Anterior cingulate cortex (tissue), 58 donors: ENCODE measurements at places on chromosomes 12 and 14.

- DNase-seq, result no peak
These were observed 6.3 kb upstream of the RIC8B start for GRCh38 chr12:106767954-106768822.

DNA sequence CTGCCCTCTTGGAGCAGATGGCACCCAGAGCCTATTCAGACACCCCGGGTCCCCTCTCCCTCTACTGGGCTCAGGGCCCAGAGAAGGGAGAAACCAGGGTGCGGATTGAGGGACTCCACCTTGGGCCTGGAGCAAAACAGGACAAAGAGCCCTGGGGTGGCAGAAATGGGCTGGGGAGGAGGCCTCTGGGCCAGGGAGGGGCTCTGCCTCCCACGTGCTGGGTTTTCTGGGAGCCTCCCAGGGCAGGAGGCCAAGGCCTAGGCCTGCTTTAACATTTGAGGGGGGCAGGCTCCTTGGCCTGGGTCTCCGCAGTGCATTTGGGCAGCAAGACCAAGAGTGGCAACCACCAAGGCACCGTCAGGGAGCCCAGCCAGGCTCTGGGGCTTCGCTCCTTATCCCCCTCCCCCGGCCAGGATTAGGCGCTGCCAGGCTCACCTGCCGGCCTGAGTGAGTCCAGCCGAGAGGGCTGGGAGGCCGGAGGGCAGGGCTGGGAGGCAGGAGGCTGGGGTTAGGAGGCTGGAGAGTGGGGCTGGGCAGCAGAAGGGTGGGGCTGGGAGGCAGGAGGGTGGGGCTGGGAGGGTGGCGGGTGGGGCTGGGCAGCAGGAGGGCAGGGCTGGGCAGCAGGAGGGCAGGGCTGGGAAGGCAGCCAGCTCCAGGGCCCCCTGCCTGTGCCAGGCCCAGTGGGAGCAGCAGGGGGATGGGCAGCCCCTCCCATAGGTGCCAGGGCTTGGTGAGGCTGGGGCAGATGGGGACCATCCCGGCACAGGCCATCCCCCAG is 101.8 kb upstream of the EIF5 start:
- DNase-seq, result no peak

- no peak for DNase-seq
These were observed 5.1 kb downstream of the CLMN start for GRCh38 chr14:95314609-95315008.

GRCh38 chr12:112463478-112463877 is 44.7 kb downstream of the PTPN11 start:
- DNase-seq, result no peak

GRCh38 chr12:106847861-106848260 is 73.4 kb downstream of the RIC8B start:
- DNase-seq, result no peak

DNA sequence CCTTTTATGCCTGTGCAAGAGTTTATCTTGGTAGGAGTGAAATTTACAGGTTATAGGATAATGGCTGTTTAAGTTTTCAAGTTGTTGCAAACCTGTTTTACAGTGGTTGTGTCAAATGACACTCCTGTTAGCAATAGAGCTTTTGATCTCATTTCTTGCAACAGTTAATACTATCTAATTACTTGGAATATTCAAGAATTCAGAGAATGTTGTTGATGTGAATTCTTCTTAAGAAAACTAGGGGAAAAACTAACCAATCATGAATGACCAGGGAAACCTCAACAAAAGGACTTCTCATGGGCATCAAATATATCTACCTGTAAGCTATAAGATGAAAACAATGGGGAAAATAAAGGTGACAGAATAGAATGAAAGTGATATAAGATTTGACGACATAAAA is 85.0 kb downstream of the IPO8 start:
- DNase-seq, result no peak

DNA sequence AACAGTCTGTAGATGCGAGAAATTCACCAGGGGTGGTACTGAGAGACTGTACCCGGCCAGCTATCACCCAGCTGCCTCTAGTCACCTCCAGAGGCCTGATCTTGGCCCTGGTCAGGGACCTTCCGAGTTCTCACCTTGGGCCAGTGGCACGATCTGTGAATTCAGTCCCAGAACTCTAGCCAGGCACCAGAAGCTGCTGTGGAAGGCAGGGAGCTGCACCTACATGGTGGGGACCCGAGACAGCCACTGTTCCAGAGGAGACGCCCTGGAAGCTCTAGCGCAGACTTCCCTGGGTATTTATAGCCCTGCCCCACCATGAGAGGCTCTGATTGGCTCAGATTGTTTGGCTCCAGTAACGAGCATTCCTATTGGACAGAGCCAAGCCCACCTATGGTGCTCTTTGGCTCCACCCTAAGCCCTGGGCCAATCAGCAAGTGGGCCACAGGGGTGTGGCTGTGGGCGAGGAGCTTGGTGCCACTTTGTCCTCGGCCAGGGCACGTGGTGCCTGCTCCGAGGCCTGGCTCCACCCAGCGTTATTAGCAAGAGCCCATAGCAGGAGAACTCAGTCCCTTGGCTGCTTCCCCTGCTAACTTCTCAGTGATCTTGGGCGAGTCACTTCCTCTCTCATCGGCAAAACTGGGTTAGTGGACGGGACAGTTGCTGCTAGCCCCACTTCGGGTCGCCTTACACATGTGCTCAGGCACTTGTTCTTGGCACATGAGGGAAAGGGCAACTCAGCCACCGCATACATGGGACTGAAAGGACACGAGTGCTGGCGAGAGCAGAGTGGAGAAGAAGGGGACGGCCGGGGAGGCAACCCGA is 89.0 kb upstream of the BCL11B start:
- DNase-seq, result no peak

DNA sequence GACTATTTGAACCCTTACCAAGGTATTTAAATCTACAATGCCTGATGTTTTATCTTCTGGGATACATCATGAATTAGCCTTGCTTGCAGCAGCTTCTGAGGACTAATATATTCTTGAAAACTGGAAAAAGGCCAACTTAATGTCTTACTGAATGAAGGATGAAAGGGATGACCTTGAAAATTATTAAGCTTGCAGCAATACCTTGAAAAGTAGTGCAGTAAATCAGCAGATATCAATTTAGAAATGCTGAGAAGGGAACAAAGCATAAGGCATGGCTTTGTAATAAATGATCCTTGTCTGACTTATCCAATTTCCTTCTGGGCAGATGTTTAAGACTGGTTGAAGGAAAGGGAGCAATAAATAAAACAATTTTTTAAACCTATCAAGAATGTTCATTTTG is 37.3 kb upstream of the FERMT2 start:
- DNase-seq, result no peak

GRCh38 chr12:128687851-128688250 is 135.9 kb downstream of the SLC15A4 start:
- no peak for DNase-seq

DNA sequence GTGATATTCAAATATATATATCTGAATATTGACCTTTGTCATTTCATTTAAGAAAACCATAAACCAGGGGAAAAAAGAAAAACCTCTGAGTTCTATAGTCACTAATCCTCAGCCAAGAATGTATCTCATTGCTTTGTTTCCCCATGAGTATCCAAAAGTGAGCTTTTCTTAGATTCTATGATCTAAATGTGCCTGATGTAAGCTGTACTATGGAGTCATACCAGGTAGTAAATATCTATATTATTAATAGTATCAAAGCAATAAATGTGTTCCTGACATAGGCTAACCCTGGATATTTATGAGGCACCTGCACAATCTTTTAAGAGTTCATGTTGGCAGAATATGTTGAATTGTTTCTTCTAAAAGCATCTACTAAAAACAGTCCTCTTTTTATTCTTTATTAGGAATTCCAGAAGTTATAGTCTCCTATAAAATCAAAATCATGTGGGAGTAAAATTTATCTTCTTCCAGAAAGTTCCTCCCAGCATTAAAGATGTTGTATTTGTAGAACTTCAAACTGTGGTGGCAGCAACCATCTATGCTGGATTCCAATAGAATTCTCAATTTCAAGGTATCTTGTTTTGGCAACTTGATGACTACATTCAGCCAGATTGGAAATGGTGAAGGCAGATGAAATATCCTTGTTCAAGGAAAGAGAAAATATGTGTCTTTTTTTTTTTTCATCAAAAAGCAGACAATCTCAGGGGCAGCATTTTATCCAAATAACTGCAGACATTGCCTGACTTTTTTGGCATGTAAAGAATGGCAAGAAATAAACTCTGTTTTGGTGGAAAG is 139.7 kb upstream of the RASSF8 start:
- no peak for DNase-seq

GRCh38 chr12:79435742-79436141 is 255.0 kb downstream of the PAWR start:
- no peak for DNase-seq

DNA sequence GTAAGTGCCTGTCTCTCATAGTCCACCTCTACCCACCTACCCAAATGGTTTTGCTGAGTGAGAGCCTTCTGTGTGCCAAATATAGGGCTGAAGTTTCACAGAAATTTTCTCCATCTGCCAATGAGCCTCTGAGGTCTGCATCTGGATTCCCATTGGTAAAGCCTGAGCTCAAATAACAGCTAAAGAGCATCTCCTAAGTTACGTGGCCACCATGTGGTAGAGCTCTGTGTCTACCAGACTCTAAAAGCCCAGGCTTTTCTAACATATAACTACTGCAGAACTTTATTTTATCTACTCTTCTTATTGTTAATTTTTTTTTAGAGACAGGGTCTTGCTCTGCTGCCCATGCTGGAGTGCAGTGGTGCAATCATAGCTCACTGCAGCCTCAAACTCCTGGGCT is 16.0 kb downstream of the AMDHD1 start:
- DNase-seq, result no peak

GRCh38 chr14:31945074-31945613 is 132.0 kb upstream of the ARHGAP5 start:
- no peak for DNase-seq

DNA sequence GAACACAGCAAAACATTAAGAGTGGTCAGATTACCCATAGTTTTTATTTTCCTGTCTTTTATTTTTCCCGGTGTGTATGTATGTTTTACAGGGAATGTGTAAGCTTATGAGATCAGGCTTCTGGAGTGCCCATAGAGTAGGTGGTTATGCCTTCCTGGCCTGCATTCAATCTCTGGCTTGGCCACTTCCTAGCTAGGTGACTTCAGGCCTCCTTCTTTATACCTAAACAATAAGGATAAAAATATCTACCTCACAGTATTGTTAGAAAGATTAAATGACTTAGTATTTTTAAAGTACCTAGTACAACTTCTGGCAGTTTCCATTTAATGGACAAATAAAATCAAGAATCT is 42.4 kb downstream of the ITPR2 start:
- no peak for DNase-seq

DNA sequence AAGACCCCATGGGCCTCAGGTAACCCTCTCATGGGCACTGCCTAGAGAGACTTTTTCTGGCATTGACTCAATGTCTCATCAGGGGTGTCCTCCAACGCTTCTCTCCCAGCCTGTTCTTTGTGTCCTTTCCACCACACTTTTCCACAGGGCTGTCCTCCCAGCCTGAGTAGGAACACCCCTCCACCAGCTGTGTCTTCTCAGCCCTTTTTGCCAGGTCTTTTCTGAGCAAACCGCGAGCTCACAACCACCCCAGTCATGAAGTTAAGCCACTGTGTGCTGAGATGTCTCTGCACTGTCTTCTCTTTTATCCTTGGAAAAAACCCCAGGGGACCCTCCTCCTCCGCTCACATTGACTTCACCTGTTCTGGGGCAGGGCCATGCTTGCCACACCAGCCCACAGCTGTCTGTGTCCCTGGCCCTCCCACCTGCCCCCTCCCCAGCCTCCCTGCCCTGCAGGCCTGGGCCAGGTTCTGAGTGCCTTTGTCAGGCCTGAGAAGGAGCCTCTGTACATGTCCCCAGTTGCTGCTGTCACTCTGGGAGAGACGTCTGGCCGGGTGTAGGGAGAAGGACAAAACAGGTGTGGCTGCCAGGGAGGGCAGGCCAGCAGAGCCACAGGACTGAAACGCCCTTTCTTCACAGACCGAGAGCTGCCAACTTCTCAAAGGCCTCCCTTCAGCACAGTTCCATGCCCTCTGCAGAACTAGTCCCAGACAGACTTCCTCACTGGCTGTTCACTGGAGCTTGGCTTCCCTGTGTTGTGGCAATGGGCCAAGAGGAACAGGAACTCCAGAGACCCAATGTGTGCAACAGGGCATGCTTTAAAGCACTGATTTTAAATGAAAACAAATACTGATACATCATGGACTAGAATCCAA is 50.5 kb upstream of the PNMA1 start:
- peak; percentile 64 for DNase-seq

DNA sequence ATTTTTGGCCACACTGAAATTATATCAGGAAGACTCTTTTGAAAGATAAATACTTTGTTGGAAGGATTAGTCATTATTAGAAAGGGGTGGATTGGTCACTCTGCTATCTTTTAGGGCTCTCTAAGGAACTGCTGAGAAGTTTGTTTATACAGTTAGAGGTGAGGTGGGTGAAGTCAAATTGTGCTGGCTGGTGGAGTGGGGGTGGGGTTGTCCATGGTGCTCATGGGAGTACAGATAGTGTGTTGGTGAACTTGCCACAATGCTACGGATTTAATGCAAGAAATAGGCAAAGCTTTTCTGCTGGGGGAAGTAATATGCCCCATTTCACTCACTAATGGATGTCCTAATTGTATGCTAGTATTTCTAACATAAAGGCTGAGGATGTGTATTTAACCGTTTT is 35.8 kb downstream of the SUSD6 start:
- no peak for DNase-seq

DNA sequence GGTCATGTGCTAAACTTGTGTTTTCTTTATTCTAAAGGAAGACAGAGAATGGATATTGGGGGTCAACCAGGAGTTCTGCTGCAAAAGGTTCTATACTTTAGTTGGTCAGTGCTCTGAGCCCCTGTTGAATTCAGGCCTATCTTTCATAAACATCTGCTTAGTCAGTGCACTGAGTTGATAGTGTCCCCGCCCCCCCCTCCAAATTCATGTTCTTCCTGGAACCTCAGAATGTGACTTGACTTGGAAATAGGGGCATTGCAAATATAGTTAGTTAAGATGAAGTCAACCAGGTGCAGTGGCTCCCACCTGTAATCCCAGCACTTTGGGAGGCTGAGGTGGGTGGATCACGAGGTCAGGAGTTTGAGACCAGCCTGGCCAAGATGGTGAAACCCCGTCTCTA is 23.3 kb downstream of the CHST11 start:
- no peak for DNase-seq

DNA sequence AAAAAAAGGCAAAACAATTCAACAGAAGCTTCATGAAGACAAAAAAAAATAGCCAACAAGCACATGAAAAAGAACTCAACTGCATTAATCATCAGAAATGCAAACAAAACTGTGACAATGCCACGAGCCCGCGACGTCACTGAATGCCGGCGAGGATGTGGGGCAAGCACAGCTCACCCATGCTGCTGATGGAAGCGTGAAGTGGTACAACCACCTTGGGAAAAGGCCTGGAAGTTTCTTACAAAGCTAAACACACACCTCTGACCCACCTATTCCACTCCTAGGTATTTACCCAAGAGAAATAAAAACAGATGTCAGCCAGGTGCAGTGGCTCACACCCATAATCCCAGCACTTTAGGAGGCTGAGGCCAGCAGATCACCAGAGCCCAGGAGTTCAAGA is 10.5 kb downstream of the BTBD6 start:
- no peak for DNase-seq

- no peak for DNase-seq
These were observed 434.6 kb upstream of the RGS6 start for GRCh38 chr14:71497645-71498086.

GRCh38 chr14:88364710-88365413 is 20.6 kb upstream of the SPATA7 start:
- no peak for DNase-seq
